Lung (tissue), 17 donors: ENCODE measurements at places on chromosomes 7 and 10.

DNA sequence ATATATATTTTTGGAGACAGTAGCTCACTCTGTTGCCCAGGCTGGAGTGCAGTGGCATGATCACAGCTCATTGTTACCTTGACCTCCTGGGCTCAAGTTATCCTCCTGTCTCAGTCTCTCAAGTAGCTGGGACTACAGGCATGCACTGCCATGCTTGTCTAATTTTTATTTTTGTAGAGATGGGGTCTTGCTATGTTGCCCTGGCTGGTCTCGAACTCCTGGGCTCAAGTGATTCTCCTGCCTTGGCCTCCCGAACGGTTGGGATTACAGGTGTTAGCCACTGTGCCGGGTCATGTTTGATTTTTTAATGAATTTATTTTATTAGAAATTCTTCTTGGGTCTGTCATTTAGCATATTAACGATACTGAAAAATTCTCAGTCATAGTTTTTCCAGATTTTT is 70.5 kb downstream of the TMEM270 start:
- DNase-seq = no peak

- no peak for DNase-seq
Observed at GRCh38 chr10:32795598-32796183, 162.3 kb downstream of the ITGB1 start.

DNA sequence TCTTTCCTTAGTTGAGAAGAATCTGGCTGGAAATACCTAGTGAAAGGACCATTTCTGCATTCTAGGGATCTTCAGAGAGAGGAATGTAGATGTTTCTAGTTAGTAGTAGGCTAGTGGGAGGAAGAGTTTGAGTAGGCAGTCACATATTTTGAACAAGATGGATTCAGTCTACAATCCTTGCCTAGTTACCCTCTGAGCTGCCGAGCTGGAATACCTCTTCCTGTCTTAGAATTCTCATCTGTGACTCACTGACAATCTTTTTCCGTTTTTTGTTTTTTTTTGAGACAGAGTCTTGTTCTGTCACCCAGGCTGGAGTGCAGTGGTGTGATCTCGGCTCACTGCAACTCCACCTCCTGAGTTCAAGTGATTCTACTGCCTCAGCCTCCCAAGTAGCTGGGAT is 30.7 kb upstream of the PLPP4 start:
- DNase-seq = no peak

DNA sequence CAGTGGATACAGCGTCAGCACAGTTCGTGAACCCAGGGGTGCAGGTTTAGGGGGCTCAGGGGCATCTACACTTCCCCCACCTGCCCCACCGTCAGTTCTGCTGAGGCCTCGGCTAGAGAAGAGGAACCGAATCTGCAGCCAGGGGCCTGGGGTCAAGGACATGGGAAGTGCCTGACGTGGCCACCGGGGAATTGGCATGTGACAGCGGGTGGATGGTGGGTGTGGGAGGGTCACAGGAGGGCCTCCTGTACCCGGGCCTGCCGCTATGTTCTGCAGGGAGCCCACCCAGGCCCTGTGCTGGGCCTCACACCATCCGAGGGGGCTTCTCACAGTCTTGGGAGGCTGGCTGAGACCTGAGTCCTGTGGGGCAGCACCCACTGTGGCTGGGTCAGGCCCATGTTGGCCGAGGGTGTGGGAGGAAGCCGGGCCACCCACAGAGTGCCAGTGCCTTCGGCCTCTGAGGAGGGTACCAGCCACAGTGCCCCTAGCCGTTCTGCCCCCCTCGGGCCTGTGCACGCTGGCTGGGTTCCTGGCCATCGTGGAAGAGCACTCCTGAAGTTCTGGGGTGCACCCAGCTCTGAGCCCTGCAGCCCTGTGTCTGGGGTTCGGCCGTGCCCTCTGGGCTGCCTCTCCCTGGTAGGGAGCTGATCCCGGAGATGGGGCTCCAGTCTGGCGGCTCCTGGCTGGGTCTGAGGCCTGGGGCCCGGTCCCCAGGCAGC is 5.9 kb downstream of the TTYH3 start:
- no peak for DNase-seq
